Thyroid gland (tissue), 4 donors: ENCODE measurements at places on chromosomes 1 and 21. TPM values are rescaled to one million over a fixed set of nuclear protein-coding genes. Genes with fewer than 3 reads are reported as not detected.
A peak's percentile ranks its signal among the peaks of the same experiment; 100 is the strongest.

DNA sequence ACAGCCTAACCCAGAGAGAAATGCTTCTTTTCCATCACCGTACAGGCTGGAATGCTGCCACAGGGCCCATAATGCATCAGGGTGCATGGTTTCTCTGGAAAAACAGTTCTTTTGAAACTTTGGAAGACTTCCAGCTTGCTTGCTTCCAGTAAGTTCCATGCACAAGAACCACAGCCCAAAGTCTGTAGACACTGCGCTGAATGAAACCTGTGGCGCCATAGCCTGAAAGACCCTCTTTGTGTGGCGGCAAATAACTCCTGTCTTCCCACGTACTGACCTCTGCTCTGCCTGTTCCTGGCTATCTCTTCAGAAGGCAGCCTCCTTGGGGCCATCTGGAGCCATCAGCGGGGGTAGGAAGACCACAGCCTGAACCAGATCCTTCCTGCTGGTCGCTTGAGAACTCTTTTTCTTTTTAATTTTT lies 15.1 kb downstream of the MIIP start:
- H3K4me3 ChIP-seq, result no peak overlapping the region
- DNase-seq, result peak; percentile 71
- H3K4me1 ChIP-seq, result no peaks in the 10 kb centered on the region

DNA sequence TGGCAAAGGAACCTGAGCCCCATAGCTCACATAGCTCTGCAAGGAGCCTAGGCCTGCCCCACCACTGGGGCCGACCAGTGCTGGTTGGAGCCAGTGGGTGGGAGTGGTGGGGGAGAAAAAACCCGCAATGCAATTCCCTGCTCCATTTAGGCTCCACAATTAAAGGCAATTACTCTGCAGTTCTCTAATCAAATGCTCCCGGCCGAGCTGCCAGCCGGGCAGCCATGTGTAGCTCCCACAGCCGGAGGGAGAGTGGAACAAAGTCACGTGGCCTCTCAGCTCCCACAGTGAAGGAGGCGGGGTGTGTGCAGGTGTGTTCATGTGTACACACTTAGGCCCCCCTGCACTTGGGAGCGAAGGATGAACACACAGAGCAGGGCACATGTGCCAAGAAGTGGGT lies 81.6 kb downstream of the KIRREL1 start:
- no peaks in the 10 kb centered on the region for H3K27me3 ChIP-seq
- peak overlapping the region; percentile 24 for H3K27ac ChIP-seq
- H3K4me1 ChIP-seq, result peaks cover 23% of the 10 kb centered on the region
- DNase-seq, result peak; percentile 87
- no peaks in the 10 kb centered on the region for H3K36me3 ChIP-seq

The GPR52 gene
- 9.5 TPM for total RNA-seq

The FCRL1 gene
- total RNA-seq, result not detected

- H3K36me3 ChIP-seq, result no peaks in the 10 kb centered on the region
- no peak overlapping the region for H3K4me3 ChIP-seq
- H3K27ac ChIP-seq, result peak overlapping the region; percentile 44
- DNase-seq, result peak; percentile 30
- H3K27me3 ChIP-seq, result peaks cover 6% of the 10 kb centered on the region
Measured at GRCh38 chr1:27634177-27634984, 604 bp downstream of the FGR start.
